ENCODE measurements at places on chromosomes 1 and 21. TPM values are rescaled to one million over a fixed set of nuclear protein-coding genes. Genes with fewer than 3 reads are reported as not detected.

The FAM72D gene
- not detected for total RNA-seq

GRCh38 chr1:93219443-93219842 lies 38.9 kb downstream of the CCDC18 start:
- DNase-seq = no peak

GRCh38 chr1:234768569-234769283 lies 158.7 kb upstream of the IRF2BP2 start:
- DNase-seq = no peak

- DNase-seq = no peak
These were observed 114.4 kb downstream of the PRDM16 start for GRCh38 chr1:3183411-3183810.

- no peak for DNase-seq
These were observed 276.0 kb upstream of the PLD5 start for GRCh38 chr1:242800521-242800920.

DNA sequence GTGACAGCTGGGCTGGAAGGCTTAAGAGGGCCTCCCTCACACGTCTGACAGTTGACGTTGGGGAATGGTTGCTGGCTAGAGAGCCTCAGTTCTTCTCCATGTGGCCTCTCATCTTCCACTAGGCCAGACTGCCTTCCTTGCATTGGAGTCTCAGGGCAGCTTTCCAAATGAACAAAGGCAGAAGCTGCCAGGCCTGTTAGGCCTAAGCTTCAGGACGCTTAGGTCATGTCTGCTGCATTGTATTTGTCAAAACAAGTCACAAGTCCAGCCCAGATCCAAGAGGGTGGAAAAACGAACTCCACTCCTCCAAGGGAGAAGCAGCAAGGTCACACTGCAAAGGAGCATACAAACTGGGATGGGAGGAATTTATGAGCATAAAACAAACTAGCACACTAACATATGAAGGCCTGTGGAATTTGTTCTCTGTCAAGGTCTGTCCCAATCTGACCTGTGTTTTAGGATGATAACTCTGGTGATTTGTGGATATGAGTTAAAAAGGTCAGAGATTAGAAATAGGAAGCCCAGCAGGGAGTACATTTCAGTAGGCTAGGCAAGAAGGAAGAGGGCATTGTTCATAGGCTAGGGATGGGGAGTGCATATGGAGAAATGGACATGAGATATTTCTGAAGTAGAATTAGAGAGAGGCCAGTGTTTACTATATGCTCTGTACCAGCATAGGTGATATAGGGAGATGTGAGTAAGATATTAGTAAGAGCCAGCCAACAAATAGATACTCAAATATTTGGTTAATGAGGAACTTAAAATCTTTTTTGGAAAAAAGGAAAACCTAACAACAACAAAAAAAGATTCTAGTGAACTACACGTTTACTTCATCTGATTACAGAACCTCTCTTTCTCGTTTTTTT lies 29.1 kb upstream of the CNN3 start:
- DNase-seq = no peak

GRCh38 chr1:225794954-225795353 lies 15.0 kb upstream of the EPHX1 start:
- DNase-seq = no peak

- no peak for DNase-seq
These were observed 19.0 kb upstream of the L1TD1 start for GRCh38 chr1:62175568-62176179.

DNA sequence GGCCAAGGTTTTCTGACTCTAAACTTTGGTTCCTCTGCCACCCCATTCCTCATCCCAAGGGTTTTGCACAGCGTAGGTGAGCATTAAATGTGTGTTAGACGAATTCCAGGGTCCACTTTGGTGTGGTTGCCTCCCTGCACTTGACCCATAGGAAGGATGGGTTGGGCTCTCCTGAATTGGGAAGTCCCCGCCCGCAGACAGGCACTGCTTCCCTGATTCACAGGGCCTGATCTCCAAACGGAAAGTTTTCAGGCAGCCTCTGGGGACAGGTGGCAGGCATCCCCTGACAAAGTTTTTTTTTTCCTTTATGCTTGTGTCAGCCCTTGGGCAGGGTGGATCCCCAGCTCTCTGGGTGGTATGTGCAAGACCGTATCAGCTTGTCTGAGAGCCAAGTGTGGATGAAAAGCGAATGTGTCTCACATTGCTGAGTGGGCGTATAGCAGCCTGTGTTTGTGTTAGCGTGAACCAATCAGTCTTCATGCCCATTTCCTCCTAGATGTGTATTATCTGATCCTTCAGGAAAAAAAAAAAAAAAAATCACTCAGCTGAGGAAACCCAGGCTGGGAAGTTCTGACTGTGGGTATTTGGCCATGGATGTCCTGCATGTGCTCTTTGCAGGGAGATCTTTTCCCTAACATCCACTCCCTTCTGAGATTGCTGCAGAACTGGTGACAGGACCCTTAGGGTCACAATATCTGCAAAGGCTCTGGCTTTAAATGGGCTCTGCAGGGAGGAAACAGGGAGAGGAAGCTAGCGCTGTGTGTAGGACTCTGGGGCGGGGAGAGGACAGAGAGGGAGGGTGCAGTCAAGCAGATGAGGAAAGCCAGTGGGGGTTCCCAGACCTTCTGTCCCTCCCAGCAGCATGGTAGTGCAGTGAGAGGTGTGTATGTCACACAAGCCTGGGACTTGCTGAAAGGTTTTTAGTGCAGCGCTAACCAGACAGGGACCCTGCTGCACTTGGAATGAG lies 42.2 kb upstream of the TRABD2B start:
- no peak for DNase-seq

- no peak for DNase-seq
These were observed 561 bp downstream of the KIF2C start for GRCh38 chr1:44740179-44740617.

DNA sequence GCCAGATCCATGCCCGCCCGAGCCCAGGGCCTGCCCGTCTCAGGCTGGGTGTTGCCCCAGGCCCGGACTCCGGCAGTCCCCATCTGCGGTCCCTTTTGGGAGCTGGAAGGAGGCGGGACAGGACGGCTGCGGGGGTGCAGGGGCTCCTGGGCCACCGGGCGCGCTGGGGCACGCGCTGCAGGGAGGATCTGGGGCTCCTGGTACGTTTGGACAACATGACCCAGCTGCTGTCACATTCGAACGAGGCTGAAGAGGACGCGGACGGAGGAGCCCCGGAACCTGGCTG lies 6.6 kb upstream of the CALML6 start:
- no peak for DNase-seq

GRCh38 chr21:32728456-32728839 lies 635 bp upstream of the SYNJ1 start:
- DNase-seq = no peak

- no peak for DNase-seq
These were observed 7.5 kb upstream of the KCNJ15 start for GRCh38 chr21:38249256-38249655.

GRCh38 chr1:18414321-18414720 lies 66.4 kb upstream of the KLHDC7A start:
- DNase-seq = no peak

GRCh38 chr1:101526813-101527212 lies 290.0 kb downstream of the S1PR1 start:
- no peak for DNase-seq

The SLC35E2B gene
- 25.7 TPM for total RNA-seq

- DNase-seq = peak; percentile 10
These were observed 22.4 kb downstream of the TCP10L start for GRCh38 chr21:32562915-32563314.

The G0S2 gene
- 9.5 TPM for total RNA-seq

GRCh38 chr1:237341391-237341790 lies 299.4 kb downstream of the RYR2 start:
- DNase-seq = no peak

DNA sequence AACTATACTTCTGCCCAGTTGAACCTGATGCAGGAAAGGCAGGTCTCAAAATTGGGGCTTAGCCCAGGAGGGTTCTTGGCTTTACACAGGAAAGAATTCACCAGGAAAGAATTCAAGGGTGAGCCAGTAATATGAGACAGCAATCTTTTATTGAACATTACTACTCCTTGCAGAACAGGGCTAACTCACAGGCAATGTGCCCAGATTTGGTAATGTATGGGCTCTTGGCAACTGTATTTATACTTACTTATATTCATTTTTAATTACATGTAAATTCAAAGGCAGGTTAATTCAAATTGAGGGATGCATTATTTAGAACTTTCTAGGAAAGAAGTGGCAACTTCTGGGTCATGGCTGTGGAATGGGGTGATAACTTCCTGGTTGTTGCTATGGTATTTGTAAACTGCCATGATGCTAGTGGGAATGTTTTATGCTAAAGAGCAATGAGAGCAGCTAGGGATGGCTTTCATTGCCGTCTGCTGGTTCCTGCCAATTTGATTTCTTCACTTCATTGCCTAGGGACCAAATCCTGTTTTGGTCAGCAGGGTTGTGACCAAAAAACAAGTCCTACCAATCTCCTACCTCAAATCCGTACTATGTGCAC lies 107.5 kb downstream of the CHRM3 start:
- DNase-seq = no peak

DNA sequence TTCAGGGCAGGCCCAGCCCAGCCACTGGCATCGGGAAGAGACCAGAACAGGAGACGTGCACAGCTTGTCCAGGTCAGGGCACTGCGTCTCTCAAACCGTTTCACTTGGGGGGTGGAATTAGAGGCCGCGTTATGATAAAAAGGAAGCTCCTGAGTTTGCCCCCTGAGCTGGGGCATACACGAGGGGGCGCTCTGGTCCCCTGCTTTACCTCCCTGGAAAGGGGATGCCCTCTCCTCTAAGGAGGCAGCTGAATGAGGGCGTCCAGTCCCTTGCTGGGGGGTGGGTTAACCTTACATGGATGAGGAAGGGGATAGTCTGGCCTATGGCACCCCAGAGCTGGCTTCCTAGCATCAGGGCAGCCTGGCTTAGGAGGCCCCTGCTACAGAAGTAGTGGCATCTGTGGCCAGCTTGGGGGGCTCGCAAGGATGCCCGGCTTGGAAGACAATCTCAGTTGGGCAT lies 2.3 kb downstream of the MYOG start:
- peak; percentile 87 for DNase-seq

- DNase-seq = no peak
These were observed 49.2 kb upstream of the POFUT2 start for GRCh38 chr21:45336870-45337269.

- no peak for DNase-seq
These were observed 15.5 kb downstream of the RNF220 start for GRCh38 chr1:44420535-44420934.

The HPDL gene
- total RNA-seq = 0.19 TPM

DNA sequence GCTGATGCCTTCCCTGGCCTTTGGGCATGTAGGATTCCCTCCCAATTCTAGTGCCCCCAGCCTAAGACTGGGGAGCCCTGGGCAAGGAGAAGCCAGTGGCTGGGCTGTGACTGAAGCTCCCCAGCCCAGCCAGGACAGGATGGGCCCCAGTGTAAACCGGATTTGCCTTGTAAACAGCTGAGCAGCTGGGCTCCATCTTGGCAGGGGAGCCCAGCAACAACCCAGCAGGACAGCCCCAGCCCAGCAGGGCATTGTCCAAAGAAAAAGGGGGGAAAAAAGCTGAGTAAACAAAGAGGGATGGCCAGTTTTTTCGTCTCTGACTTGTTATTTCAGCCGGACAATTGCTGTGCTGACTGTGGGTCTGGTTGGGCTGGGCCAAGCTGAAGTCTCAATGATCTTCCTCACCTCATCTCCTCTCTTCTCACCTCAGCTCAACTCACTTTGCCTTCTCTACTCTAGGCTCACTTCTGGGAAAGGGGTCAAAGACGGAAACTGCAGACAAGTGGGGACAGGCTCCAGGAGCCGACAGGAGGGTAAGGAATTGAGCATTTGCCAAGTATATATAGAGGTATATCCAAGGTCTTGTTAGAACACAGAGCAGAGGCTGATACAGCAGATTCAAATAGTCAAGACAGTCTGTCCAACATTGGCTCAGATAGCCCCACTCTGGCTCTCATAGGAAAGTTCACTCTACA lies 97.7 kb downstream of the TMEM53 start:
- DNase-seq = no peak

DNA sequence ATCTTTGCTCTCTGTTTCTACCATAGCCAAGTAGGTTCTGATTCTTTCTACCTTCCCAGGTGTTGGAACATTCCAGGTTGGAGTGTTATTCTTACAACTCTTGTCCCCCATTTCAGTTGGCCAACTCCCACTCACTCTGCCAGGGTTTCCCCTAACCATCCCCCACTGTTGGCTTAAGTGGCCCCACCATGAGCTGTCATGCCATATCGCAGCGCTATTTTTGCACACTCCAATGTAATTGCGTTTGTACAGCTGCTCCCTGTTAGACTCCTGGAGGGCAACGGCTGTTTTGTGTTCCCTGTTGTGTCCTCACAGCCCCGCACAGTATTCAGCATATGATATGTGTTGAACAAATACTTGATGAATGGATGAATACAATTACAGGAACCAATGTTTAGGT lies 117.7 kb upstream of the ETS2 start:
- DNase-seq = no peak

The SLC44A3 gene
- total RNA-seq = 0.83 TPM

- DNase-seq = no peak
These were observed 79.9 kb downstream of the TMEM53 start for GRCh38 chr1:44594353-44594752.

The AHCTF1 gene
- 45.3 TPM for total RNA-seq

The FCRL3 gene
- not detected for total RNA-seq

The KLHDC8A gene
- total RNA-seq = 0.32 TPM

The TNFRSF8 gene
- 0.83 TPM for total RNA-seq

Measured in esophagus muscularis mucosa (tissue), 4 donors.